ENCODE measurements at places on chromosomes 7 and 10.
A peak's percentile ranks its signal among the peaks of the same experiment; 100 is the strongest.

DNA sequence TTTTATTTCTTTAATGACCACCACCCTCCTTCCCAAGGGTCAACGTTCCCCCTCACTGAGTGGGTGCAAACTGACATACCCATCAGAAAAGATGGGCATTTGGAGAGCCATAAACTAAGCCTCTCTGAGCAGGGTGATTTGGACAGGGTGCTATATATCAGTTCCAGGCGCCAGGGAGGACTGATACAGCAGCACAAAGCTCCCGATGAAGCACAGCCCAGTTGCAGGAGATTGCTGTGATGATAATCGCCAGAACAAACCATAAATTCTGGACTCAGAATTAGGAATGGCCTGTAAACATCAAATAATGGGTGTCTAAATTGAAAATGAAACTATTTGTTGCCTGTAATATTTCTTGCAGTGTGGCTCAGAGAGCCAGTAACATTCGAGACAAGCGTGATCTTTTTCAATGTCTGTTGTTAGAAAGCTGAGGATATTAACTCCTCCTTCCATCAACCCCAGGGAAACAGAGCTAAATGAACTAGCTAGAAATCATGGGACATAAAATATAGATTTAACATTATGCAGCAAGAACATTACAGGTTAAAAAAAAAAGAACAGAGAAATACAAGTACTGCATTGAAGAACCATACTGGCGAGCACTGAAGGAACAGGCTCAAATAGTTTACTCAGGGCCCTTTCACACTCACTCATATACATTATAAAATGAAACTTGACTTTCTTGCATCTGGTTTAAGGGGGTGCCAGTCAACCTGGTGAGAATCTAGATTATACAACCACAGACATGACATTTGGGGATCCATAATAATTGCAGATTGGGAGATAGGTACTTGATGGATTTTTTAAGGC is 137.5 kb upstream of the LRRTM3 start:
- DNase-seq = no peak

- no peak for DNase-seq
Observed at GRCh38 chr7:30987178-30987577, 23.4 kb downstream of the GHRHR start.

GRCh38 chr7:64558781-64559180 is 4.1 kb downstream of the ZNF680 start:
- no peak for DNase-seq

DNA sequence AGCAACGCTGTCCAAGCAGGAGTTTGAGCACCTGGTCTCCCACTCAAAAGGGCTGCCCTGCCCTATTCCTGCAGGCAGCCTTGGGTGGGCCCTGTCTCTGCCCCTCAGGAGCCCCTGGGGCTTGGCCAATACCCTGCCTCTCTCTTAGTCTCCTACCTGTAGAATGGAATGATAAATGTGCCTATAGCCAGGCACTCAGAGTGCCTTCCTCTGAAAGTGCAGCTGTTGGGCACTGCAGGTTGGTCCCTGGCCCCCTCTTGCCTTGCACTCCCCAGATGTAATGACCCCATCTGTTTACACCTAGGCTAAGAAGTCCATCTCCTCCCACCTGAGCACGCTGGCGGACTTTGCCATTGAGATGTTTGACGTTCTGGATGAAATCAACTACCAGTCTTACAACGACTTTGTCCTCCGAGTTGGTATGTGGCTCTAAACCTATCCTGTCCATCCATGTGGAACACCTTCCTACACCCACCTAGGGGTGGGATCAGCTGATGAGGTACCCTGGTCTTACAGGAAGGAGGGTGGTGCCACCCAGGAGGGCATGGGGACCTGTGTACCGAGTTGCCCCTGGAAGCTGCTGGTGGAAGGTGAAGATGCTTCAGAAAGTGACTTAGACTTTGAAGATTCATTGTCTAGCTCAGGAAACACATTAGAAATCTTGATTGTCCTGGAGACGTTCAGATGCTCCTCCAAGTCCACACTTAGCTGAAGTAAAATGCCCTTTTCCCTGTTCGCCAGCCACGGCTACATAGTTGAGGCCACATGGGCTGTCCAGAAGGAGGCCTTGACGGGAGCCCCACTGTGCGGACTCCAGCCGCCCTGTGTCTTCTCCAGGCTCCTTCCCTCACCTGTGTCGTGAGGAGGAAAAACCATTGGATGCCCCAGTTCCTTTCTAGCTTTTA is 134.1 kb downstream of the ADCY1 start:
- no peak for DNase-seq

- DNase-seq = no peak
Observed at GRCh38 chr10:128005858-128006257, 99.0 kb downstream of the PTPRE start.

DNA sequence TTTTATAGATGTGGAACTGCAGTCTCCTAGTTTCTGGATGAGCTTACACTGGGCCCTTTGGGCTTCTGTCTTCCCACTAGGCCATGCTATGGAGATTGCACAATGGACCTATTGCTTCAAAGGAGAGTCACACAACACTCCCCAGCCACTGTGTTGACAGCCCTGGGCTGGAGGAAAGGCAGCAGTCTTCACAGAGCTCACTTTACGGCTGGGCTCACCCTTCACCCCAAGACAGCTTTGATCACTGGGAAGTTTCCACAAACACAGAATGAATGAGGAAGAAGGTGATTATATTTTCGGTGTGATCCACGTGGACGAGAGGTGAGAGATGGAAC is 92.7 kb upstream of the GDF10 start:
- DNase-seq = no peak

GRCh38 chr10:109956454-109957091 is 33.3 kb upstream of the XPNPEP1 start:
- peak; percentile 85 for DNase-seq

- peak; percentile 6 for DNase-seq
Observed at GRCh38 chr7:93690021-93690420, 115.5 kb upstream of the CALCR start.

DNA sequence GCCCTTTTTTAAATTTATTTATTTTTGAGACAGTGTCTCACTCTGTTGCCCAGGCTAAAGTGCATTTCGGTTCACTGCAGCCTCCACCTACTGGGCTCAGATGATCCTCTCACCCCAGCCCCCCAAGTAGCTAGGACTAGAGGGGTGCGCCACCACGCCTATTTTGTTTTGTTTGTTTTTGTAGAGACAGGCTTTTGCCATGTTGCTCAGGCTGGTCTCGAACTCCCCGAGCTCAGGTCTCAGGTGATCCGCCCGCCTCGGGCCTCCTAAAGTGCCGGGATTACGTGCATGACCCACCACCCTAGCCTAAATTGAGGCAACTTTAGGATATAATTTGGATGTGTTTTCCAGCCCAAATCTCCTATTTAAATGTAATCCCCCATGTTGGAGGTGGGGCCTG is 805 bp downstream of the ZNF736 start:
- DNase-seq = no peak

- DNase-seq = no peak
Observed at GRCh38 chr10:109668154-109668665, 255.1 kb downstream of the XPNPEP1 start.

GRCh38 chr10:127993056-127993690 is 86.3 kb downstream of the PTPRE start:
- DNase-seq = no peak

DNA sequence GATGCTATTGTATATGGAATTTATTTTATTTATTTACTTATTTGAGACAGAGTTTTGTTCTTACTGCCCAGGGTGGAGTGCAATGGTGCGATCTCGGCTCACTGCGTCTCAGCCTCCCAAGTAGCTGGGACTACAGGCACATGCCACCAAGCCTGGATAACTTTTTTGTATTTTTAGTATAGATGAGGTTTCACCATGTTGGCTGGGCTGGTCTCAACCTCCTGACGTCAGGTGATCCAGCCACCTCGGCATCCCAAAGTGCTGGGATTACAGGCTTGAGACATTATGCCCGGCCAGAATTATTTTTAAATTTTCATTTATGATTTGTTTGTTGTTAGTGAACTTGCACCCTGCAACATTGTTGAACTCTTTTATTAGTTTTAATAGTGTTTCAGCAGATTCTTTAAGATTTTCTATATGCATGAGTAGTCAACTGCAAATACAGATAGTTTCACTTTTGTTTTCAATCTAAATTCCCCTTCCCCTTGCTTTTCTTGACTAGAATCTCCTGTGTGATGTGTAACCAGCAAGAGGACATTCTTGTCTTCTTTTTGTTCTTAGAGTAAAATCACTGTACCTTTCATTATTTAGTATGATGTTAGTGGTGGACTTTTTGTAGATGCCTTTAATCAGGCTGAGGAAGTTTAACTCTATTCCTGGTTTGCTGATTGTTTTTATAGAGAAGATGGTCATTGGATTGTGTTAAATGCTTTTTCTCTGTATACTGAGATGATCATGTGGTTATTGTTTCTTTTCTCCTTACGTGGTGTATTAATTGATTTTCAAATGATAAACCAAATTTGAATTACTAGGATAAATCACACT is 27.8 kb downstream of the ZNF33A start:
- DNase-seq = peak; percentile 64

- DNase-seq = no peak
Observed at GRCh38 chr7:154336295-154336694, 284.1 kb downstream of the DPP6 start.

DNA sequence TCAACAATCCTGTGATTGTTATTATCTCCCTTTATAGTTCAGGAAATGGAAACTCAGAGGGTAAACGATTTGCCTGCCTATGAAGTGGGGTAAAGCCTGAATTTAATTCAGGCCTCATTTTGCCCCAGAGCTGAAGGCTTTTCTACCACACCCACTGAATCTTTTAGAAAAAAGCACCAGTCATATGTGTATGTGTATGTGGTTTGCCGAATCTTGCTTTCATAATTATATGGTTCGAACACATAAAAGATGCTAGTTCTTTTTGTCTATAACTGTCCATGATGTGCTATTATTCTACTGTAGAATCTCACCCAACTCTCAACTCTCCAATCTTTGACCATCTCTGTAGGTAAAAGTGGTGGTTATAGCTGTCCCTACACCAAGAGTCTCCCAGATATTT is 83.6 kb downstream of the MYOF start:
- DNase-seq = peak; percentile 12

DNA sequence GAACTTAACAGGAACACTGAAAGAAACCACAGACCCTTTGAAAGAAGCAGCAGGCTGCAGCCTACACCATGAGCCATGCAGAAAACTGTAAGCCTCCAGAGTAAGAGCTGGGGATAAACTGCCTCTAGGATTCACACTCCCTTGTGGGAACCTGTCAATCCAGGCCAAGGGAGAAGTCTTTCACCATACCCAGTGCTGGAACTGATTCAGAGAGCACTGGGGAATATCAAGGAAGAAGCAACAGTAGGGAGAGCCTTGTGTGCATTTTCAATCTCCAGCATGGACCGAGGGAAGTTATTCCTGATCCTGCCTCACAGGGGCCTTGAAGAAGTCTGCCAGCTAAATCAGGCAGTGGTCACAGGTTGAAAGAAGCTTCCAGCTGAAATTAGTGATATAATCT is 282.2 kb downstream of the AGMO start:
- DNase-seq = no peak

- no peak for DNase-seq
Observed at GRCh38 chr10:116907245-116907987, 58.1 kb downstream of the ENO4 start.

GRCh38 chr10:128084991-128085390 is 41.2 kb downstream of the MKI67 start:
- DNase-seq = no peak

GRCh38 chr7:158502068-158502750 is 85.4 kb downstream of the PTPRN2 start:
- no peak for DNase-seq

GRCh38 chr7:11427686-11428273 is 404.2 kb downstream of the THSD7A start:
- DNase-seq = peak; percentile 59

GRCh38 chr7:28586736-28587135 is 174.4 kb downstream of the CREB5 start:
- no peak for DNase-seq

DNA sequence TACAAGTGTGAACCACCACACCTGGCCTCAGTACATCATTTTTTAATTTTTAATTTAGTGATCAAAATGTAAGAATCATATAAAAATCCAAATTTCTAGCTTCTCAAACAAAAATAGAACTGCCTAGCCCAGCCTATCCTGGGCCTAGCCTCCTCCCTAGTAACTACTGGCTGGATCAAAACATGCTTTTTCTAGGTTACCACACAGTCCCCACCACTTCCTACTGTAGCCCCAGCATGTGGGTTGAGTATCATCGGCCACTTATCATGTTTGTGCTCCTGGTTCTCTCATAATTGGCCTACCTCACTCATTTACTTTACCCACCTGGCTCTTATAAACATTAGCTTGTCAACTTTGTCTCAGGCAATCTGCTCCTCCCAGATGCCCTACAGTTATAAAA is 52.9 kb downstream of the DNAJC12 start:
- DNase-seq = no peak

GRCh38 chr7:66699998-66700397 is 40.5 kb upstream of the RABGEF1 start:
- no peak for DNase-seq

- peak; percentile 54 for DNase-seq
Observed at GRCh38 chr10:31745612-31746376, 182.8 kb downstream of the ARHGAP12 start.

GRCh38 chr10:85379338-85379737 is 987.3 kb downstream of the GRID1 start:
- DNase-seq = no peak

- peak; percentile 5 for DNase-seq
Observed at GRCh38 chr7:72268090-72268489, 144.0 kb downstream of the CALN1 start.

GRCh38 chr10:132063432-132063831 is 2.3 kb upstream of the JAKMIP3 start:
- no peak for DNase-seq

DNA sequence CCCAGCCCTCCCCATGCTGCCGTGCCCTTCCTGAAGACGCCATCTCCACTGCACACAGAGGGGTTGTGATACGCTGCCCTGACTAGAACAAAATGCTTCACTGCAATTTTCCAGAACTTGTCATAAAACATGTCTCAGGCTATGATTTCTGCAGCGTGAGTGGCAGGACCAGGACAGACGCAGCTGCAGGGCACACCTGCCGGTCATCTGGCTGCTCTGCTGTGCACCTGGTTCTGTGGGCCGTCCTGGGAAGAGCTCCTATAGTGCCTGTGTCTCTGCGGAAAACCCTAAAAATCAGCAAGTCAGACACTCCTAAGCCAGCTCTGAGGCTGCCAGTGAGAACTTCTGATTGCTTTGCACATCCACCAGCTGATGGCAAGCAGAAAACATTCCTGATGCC is 39.7 kb upstream of the DIP2C start:
- DNase-seq = no peak

DNA sequence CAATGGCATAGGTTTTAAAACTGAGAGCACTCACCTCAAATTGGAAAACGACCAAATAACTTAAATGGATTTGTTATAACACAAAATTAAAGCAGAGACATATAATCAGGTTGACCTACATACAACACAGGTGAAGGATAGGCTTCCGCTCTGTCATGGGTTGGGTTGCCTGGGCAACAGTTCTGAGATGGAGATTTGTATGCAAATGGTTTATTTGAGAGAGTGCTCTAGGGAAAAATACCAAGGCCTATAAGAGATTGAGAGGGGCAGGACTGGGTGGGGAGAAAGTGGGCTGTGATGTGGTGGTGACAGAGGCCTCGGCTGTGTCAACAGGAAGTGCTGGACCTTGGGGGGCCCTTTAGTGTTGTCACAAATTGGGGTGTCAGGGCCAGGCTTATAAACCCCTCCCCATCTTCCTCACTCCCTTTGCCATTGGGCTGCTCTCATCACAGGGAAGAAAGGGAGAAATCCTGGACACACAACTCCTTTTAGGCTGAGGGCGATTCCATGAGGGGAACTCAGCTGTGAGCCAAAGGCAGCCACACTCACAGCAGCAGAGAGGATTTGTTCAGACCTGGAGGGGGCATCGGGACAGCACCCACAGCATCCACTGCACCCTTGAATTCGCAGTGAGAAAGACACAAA is 105.4 kb upstream of the LYZL1 start:
- no peak for DNase-seq
